ENCODE measurements at places on chromosomes 4 and X. TPM values are rescaled to one million over a fixed set of nuclear protein-coding genes. Genes with fewer than 3 reads are reported as not detected.
A peak's percentile ranks its signal among the peaks of the same experiment; 100 is the strongest.

- DNase-seq: peak; percentile 59
Measured at GRCh38 chrX:143500751-143501150, 16.5 kb downstream of the SPANXN3 start.

DNA sequence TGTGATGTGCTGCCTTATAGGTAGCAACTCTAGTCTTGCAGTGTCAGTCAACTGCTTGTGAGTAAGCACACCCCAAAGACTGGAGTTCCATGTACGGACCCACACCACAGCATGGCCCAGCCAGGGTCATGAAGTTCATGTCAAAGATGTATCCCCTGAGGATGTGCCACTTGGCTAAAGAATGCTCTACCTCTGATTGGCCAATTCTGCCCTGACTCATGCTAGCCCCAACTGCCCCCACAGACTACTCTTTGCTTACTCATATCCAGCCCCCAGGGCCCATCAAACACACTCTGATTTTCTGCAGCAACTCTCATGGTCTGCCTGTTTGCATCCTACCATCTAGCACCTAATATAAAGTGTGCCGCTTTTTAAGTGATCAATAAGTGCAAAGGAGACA lies 62.5 kb downstream of the CHRDL1 start:
- no peak for DNase-seq

- no peak for DNase-seq
Measured at GRCh38 chr4:136112116-136112515, 1420.2 kb downstream of the PCDH18 start.

DNA sequence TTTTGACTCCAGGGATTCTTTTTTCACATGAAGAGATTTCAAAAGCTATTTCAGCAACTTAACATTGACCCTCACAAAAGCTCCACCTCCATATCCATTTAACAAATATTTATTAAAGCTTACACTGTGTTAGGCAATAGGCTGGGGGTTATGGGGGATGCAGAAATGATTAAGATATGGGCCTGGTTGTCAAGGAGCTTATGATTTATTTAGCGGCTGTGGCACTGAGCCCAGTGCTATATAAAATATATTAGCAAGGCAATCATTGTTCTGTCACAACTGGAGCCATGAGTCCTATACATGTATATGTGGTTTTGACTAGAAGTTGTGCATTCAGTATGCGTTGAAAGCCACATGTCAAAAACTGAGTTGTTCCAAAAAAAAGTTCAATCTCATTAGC lies 131.1 kb downstream of the GPC3 start:
- no peak for DNase-seq

GRCh38 chr4:78939667-78940008 lies 400 bp upstream of the PAQR3 start:
- DNase-seq: no peak

- DNase-seq: no peak
Measured at GRCh38 chr4:134735901-134736300, 534.3 kb upstream of the PABPC4L start.

DNA sequence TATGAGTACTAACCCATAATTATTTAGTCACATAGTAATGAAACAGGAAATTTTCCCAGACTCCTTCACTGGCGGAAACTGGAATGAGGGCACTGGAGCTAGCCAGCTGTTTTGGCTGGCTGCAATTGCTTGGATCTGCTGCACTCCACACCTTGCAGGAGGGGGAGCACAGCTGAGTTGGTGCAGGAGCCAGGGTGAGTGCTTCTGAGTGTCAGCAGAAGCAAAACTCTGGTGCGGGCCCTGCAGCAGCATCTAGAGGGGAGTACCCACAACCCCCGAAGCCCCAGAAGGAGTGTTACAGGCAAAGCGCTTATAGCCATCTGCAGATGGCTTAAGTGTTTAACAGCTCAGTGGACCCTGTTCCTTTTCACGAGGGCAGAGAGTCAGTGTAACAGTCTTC lies 96.1 kb downstream of the RPA4 start:
- DNase-seq: no peak

GPR78 gene
- 0.51 TPM for total RNA-seq
